ENCODE measurements at places on chromosomes 12 and 14.

DNA sequence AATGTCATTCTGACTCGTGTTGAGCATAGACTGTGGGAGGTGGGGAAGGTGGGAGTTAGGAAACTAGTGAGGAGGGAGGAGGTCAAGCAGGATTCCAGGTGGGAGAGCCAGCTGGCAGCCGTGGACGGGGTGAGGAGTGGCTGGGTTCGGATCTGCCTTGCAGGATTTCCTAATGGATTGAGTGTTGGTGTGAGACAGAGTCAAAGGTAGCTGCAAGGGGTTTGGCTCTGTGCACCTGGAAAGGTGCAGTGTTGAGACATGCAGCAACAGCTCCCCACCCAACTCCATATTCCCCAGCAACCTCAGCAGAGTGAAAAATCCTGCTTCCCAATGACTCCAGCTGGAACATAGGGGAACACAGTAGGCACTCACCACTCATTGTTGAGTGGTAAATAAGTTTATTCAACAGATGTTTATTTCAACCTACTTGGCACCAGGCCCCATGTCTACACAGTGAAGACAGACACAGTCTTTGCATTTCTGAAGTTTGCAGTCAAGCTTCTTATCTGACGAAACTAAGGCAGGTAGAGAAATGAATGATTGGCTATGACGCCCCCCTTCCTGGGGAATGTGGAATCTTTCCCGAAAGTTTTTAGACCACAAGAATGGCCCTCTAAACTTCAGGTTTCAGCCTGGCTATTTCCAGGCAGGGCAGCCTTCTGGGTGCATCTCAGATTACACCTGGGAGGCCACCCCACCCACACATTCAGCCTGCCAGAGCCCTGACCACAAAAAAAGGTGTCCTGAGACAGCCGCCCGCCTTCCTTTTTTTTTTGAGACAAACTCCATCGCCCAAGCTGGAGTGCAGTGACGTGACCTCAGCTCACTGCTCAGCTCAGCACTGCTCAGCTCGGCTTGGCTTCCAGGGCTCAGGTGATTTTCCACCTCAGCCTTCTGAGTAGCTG is 37.9 kb upstream of the PLEKHG6 start:
- DNase-seq: no peak

DNA sequence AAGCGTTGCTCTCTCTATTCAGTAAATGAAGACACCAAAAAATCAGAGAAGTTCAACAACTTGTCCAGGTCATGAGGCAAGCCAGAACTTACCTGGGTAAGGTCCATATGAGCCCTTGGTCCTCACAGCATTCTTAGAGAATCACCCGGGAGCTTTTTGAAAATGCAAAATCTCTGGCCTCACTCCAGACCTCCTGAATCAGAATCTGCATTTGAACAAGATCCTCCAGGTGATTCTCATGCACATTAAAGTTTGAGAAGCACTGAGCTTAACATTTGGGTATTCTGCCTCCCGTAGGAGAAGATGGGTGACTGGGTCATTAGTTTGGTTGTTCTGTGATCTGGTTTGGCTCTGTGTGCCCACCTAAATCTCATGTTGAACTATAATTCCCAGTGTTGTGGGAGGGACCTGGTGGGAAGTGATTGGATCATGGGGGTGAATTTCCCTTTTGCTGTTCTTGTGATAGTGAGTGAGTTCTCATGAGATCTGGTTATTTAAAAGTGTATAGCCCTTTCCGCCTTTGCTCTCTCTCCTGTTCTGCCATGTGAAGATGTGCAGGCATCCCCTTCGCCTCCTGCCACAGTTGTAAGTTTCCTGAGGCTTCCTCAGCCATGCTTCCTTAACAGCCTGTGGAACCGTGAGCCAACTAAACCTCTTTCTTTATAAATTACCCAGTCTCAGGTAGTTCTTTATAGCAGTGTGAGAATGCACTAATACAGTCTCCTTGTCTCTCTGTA is 221.2 kb downstream of the RAD51B start:
- DNase-seq: no peak

DNA sequence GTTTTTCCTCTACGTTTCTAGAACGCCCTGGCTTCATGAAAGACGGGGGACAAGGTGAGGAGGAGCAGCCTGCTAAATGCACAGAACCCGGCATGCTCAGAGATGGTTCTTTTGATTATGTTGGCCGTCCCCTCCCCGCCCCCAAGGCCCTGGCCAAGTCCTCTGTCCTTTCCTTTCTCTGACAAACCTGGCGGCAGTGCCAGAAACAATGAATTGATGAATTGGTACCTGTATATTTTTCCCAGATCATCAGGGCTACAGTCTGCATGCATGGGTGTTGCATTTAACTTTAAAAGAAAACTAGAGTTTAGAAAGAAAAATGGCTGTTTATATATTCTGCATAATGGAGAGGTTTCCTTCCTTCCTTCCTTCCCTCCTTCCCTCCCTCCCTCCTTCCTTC is 29.0 kb downstream of the GPRC5D start:
- DNase-seq: no peak

DNA sequence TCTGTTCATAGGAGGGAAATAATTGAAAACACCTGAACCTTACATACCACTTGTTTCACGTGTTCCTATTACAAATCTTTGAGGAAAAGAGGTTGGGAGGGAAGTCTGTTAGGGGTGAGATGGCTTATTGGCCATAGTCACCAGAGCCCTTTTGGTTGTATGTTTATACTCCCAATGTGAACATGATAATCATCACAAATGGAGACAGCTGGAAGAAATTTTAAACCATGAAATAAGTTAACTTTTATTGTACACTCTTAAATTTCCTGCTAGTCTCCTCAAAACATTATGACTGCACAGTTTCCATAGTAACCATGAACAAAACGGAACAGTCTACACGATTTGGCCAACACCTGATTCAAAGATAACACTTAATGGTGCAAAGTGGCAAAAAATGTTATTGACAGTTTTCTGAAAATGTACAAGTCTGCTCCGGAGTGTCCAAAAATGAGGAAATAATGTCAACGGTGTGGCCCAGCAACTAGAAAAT is 56.9 kb downstream of the LMNTD1 start:
- no peak for DNase-seq

GRCh38 chr14:68822132-68822651 is 29.3 kb upstream of the ZFP36L1 start:
- no peak for DNase-seq

GRCh38 chr12:42706321-42706720 is 116.8 kb upstream of the PRICKLE1 start:
- no peak for DNase-seq

- DNase-seq: no peak
Measured at GRCh38 chr12:76247026-76247646, 101.1 kb downstream of the BBS10 start.

DNA sequence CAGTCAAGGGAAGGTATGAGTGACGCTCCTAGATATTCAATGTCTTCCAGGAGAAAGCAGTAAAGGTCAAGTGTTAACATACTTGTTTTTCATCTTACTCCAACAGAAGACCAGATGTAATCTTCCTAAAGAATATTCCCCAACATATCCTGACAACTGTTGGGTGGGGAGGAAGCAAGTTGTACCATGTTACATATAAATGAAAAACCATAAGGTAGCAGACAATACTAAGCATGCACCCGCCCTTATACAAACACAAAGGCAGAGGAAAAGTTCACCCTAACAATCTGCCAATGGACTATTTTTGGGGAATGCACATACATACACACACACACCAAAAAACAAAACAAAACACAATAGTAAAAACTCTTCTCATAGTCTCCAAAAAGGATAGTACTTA is 90.2 kb upstream of the FERMT2 start:
- no peak for DNase-seq

DNA sequence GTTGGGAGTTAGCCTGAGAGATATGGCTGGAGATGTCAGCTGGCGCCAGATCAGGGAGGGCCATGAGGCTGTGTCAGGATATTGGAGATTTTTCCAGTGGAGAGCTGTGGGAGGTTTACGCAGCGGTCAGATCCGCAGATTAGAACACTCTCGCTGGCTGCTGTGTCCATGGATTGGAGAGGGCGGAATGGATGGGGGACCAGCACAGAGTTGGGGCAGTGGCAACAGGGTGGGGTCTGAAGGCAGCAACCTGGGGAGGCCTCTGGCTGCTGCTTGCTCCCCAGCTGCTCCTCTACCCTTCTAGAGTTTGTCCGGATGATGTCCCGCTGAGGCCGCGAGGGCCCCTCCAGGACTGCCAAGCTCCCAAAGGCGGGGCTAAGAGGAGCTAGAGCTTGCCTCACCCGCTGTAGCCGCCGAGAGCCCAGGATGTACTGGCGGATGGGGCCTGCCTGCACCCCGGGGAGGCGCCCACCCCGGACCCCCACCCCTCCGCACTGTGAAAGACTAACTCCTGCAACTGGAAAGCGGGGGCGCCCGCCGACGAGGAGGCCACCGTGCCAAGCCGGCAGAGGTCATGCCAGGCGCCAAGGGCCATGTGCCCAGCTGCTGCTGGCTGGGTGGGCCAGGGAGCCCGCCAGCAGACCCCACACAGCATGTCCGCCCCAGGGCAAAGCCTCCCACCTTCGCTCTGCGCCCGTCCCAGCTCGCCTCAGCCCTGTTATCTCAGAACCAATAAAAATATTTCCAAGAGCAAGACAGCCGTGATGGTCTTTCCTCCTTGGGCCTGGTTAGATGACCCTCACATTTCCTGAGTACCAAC is 20.2 kb upstream of the MLEC start:
- DNase-seq: no peak

- no peak for DNase-seq
Measured at GRCh38 chr12:40405419-40405818, 180.6 kb downstream of the LRRK2 start.

- no peak for DNase-seq
Measured at GRCh38 chr12:131274061-131274460, 320.4 kb downstream of the ADGRD1 start.

DNA sequence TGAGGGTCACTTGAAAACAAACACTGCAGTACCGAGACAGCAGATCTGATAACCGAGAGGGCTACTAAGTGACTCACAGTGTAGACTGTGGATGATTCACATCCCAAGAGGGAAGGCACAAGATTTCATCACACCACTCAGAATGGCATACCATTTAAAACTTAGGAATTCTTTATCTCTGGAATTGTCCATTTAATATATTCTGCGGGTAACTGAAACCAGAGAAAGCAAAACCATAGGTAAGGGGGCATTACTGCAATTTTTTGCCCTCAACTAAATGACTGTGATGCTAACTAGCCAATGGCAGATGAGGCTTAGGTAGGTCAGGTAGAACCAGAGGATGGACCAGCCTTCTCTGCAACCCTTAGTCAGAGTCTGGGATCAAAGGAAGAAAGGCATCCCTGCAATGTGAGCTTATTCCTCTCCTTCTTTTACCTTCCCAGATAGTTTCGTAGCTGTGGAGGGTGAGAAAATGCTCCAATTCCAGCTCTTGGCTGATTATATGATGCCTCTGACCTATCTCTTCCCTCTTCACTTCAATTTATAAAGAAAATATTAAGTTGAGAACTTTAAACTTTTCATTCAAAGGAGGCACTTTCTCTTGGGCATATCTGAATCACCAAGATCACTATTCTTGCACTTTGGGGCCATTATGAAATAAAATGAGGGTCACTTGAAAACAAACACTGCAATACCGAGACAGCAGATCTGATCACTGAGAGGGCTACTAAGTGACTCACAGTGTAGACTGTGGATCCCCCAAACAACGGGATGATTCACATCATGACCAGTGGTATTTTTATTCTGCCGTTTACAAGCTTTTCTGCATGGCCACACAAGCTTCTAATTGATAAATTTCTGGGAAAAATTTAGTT is 6.8 kb downstream of the ART4 start:
- DNase-seq: no peak

GRCh38 chr12:90076851-90077319 is 368.2 kb upstream of the ATP2B1 start:
- no peak for DNase-seq

- DNase-seq: no peak
Measured at GRCh38 chr14:55684956-55685584, 105.1 kb downstream of the KTN1 start.

DNA sequence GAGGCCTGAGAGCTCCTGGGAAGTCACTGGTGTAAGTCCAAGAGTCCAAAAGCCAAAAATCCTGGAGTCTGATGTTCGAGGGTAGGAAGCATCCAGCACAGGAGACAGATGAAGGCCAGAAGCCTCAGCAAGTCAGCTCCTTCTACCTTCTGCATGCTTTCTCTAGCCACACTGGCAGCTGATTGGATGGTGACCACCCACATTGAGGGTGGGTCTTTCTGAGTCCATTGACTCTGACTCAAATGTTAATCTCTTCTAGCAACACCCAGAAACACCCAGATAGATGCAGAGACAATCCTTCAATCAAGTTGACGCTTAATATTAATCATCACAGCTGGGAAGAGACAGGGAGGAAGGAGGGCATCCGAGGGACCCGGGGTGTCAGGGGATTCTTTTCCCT is 305.8 kb downstream of the AACS start:
- no peak for DNase-seq

DNA sequence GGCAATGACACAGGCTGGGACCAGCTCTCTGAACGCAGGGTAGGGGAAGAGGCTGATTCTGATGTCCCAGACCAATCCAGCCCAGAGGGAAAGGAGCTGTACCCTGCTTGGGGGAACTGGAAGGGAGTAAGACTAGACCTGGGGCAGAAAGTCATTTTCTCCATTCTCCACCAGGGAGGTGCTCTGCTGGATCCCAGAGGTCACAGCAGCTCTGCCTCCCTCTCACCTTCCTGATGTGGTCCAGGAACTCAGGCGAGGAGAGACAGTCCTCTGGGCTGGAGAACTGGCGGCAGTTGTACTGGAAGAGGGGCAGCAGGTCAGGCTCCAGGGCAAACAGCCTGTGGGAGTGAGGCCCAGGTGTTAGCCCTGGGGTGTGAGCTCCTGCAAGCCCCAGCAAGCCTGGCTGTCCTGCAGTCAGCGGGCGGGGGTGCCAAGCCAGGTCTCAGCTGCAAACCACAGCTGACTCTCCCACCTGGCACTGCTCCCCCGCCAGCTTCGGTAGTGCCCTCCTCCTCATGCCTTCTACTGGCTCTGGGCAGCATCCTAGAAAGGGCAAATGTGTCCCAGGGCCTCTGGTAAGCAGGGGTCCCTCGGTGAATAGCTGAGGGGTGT is 1.9 kb downstream of the NGB start:
- DNase-seq: no peak

DNA sequence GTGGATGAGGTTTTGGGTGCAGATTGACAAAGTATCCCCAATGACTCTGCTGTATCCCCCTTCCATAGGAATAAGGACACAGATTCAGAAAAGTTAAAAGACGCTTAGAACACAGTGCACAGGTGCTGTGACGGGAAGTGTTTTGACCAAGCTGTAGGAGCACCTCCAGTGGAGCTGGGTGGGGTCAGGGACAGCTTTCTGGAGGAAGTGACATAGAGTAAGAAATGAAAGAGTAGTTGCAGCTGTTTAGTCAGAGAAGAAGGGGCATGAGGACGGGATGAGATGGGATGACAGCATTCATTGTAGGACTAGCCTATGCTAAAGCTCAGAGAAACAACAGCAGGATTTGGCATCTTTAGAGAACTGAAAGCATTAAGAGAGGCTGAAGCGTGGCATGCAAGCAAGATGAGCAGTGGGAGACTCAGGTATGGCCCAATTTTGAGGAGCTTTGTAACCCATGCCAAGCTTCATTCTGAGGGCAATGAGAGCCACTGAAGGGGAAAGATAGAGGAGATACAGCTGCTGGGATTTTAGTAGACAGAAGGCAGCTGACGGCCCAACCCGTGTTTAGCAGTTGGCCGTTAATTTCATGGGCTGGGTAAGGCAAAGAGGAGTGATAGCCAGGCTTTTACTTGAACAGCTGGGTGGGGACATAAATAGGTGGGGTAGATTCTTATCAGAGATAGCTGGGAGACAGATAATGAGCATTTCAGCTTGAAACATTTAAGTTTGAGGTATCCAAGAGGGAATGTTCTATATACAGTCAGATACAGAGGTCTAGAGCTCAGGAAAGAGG is 131.8 kb upstream of the KRAS start:
- peak; percentile 50 for DNase-seq
